NCI-H1694 (cell line): ENCODE measurements at places on chromosomes 2 and 18.
A peak's percentile ranks its signal among the peaks of the same experiment; 100 is the strongest.

- DNase-seq: no peak
These were observed 1.4 kb upstream of the MARCO start for GRCh38 chr2:118940486-118941120.

DNA sequence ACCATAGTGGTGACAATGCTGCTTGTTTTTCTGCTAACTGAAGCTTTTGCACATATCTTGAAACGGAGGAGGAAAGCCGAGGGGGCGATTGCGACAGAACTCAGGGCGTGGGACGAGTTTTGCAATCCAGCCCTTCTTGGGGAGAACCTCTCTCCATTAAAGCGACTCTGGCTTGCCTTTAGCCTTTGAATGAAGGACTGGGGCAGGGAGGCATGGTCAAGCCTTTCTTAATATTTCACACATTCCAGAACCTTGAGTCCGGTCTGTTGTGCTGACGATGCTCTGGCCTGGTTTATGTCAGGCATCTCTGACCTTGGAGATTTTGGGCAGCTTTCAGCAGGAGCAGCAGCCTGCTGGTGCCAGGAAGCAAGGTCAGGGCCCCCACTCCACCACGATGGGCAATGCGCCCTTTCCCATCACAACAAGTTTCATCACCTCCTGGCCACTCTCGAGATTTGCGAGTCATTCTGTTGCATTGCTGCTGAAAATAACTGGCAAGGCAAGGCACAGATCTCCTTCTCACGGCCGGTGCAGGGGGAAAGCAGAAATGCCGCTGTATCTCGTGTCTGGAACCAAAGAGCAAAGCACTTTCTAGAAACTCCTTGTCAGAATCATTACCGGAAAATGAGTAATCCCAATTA, 10.8 kb downstream of the EMILIN2 start:
- no peak for DNase-seq

- no peak for DNase-seq
These were observed 104.9 kb downstream of the TGIF1 start for GRCh38 chr18:3554811-3555427.

GRCh38 chr2:121173112-121173511, 111.9 kb downstream of the TFCP2L1 start:
- no peak for DNase-seq

DNA sequence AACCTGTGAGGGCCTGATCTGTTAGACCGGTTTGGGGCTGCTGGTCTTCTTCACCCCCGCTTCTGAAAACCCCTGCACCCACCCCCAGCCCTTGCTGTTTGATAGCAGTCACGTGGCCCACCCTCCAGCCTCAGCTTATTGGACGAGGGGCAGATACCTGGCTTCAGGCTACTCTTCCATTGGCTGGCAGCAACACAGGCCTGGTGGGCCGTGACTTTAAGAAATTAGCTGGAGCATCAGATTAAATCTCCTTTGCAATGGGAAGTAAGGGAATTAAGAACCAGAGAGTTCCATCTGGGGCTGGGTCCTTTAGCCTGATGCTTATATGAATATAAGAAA, 107.3 kb downstream of the KLHL29 start:
- no peak for DNase-seq

DNA sequence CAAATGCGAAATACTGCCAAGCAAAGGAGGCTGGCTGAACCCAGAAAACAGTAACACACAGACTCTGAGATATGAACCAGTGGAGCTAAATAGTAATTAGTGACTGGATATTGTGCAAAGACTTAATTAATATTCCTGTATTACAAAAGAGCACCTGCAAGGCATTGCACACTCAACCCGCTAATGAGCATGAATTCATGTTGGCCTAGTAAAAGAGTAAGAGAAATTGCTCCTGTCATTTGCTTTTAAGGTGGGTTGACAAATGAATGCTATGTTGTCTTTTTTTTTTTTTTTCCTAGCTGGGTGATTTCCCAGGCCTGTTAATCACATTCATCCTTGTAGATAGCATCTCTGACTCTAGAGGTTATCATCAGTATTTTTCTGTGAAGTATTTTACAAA, 87.0 kb upstream of the CERS6 start:
- no peak for DNase-seq

DNA sequence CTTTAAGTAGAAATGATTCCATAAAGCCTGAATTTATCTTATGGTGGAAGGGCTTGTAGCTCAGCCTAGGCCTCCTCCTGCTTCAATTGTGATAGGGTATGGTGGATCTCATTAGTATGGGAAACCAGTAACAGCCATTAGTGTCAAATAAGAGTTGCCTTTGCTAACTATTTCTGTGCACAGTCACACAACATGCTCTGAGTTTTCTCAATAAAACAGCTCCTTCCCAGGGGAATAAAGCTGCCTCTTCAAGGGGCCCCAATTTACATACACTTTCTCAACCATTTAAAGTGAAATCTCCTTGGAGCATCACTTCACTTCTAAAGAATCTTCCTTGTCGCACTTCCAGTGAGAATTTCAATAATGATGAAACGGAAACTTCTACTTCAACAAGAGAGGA, 53.4 kb downstream of the KLF7 start:
- DNase-seq: no peak

- DNase-seq: no peak
These were observed 97.1 kb upstream of the RBMS1 start for GRCh38 chr2:160590664-160591063.

DNA sequence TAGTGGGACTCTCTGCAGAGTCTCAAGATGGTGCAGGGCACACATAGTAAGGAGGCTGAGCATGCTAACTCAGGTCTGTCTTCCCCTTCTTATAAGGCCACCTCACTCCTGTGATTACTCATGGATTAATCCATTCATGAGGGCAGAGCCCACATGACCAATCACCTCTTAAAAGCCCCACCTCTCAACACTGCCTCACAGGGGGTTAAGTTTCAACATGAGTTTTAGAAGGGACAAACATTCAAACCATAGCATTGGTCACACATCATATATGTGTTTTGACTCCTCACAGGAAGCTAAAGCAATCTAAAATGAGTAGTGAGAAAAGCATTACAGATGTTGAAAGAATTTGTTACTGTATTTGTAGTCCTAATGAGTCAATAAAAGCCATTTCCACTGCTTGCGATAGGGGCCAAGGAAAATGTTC, 57.5 kb downstream of the DTNA start:
- no peak for DNase-seq

GRCh38 chr2:238938401-238939055, 90.6 kb downstream of the TWIST2 start:
- no peak for DNase-seq

GRCh38 chr2:57373530-57373929, 673.1 kb upstream of the VRK2 start:
- no peak for DNase-seq

- no peak for DNase-seq
These were observed 62.6 kb downstream of the KCTD18 start for GRCh38 chr2:200447139-200447855.

GRCh38 chr2:183543222-183543621, 419.0 kb downstream of the NUP35 start:
- DNase-seq: no peak

- DNase-seq: no peak
These were observed 56.9 kb downstream of the ASB1 start for GRCh38 chr2:238483656-238484055.

GRCh38 chr2:97900806-97901205, 94.9 kb downstream of the TMEM131 start:
- no peak for DNase-seq

GRCh38 chr2:143697744-143698143, 568.5 kb downstream of the ARHGAP15 start:
- no peak for DNase-seq

DNA sequence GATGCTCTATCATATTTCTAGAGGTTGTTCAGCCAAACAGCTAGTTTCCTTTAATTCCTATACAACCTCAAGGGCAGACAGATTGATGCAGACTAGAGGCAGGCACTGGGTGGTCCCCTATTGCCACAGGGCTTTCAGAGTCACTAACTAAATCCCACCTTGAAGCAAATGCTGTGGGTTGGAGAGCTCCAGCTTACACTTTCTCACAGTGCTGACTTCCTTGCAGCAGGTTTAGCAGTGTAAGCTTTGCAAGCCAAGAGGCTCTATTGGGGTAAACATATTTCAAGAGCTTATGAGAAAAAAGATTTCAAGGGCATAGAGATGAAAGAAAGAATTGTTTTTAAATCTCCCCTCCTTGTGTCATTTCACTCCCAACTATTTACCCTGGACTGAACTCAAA, 366.5 kb upstream of the CRIM1 start:
- no peak for DNase-seq

DNA sequence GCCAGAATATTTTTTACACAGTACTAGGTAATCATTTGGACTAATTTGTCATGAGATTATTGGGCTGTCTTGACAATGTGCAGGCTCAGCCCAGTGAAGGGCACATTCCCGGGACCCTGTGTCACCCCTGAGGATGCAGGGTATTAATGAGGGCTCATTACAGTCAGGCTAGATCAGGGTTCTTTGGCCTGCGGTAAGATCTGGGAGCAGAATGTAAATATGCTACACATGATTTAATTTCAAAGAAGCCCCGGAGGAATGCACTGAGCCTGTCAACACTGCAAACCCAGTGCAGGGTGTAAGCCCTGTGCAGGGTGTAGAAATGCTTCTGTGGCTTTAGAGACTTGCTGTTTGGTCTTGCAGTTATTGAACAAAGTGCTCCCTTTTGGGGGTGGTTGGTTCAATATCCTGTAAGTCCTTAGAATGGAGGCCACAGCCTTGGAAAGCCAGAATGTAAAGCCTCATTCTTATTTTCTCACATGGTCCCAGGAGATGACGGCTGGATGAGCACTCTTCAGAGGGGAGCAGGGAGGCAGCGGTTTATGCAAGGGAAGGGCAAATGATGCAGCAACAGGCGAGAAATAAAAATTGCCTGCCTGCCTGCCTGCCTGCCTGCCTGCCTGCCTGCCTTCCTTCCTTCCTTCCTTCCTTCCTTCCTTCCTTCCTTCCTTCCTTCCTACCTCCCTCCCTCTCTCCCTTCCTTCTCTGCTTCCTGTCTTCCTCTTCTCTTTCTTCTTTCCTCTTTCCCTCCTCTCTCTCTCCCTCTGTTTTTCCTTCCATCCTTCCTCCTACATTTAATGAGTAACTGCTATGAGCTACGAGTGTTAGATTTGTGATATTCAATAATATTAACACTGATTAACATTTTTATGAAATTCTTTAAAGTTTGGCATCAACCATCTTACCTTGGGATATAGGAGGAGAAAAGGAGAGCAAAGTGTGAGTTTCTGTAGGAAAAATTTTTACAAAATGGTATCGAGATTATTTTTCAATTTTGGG, 148.8 kb downstream of the VAPA start:
- DNase-seq: no peak

DNA sequence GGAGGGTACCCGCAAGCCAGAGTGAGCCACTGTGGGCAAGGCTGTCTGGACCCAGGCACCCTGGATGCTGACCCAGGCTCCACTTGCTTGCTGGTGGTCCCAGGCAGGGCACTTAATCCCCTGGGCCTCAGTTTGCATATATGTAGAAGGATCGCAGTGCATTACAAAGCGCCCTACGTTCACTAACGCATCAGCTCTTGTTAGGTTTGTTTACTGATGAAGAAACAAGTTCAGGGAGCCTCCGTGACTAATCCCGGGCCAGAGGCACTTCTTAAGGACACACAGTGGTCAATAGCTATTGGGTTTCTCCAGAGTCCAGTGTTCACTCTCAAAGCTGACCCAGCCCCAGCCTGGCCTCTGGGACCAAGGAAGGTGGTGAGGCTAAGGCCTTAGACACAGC, 70.2 kb downstream of the LBH start:
- no peak for DNase-seq

GRCh38 chr2:1781291-1782080, 37.2 kb upstream of the PXDN start:
- no peak for DNase-seq

DNA sequence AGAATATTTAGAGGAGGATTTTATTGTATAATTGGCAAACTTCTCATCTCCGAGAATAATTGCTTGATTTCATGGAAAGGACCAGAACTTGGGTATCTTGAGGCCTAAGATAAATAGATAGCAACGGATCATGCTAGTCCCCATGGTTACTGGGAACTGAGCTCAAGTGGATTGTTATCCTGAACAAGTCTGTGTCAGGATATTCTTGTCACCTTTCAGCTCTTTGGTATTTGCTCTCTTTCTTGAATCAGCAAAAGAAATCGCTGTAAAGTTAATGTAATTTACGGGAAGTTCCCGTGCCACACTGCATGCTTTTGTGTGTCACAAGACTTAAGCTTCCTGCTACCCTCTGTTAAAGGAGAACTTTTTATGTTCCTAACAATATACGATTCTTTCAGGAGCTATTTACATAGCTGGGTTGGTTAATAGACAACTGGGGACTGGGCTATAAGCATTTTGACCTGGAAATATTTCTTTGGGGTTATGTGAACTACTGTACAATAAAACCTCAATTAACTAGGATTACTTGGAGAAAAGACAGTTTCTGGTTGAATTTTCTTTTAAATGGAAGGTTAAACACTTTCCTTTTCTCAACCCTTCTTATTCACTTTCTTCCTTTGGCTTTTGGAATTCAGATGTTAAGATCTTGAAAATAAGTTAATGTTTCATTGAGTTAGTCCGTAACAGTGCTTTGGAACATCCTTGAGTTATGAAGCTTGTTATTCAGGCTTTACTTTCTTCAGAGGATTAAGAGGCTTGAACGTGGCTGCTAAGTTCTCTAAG, 151.2 kb downstream of the FMNL2 start:
- no peak for DNase-seq

DNA sequence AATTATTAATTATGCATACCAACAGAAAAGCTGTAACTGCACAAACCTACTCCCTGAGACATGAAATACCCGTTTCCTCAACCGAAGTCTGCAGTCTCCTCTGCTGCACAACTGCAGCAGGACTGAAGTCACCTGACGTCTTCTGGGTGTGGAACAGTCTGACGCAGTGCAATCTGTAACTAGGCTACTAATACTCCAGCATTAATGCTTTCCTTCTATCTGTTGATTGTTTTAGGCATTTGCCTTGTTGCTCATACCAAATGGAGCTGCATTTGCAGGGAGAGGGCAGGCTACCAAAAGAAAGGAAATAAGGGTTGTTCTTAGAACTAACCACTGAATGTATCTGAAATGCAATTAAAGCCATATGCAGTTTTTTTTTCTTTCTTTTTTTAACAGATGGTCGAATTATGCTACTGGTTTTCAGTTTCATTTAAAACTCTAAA, 40.1 kb downstream of the RTN4 start:
- DNase-seq: peak; percentile 67

DNA sequence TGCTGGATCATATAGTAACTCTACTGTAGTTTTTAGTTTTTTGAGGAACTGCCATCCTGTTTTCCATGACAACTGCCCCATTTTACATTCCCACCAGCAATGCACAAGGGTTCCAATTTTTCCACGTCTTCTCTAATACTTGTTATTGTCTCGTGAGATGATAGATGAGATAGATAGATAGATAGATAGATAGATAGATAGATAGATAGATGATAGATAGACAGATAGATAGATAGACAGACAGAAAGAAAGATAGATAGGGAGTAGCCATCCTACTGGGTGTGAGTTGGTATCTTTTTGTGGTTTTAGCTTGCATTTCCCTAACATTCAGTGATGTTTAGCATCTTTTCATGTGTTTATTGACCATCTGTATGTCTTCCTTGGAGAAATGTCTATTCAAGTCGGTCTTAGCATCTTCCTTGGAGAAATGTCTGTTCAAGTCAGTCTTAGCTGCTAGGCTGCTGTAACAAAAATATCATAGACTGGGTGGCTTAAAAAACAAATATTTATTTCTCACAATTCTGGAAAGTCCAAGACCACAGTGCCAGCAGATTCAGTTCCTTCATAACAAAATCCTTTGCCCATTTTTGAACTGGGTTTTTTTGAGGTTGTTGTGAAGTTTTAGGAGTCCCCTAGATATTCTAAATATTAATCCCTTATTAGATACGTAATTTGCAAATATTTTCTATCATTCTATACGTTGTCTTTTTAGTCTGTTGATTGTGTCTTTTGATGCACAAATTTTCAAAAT, 98.5 kb downstream of the BIN1 start:
- no peak for DNase-seq

- DNase-seq: no peak
These were observed 921 bp downstream of the PLB1 start for GRCh38 chr2:28496781-28497180.
